Peyer's patch (tissue), 4 donors: ENCODE measurements at places on chromosomes 3 and 15. TPM values are rescaled to one million over a fixed set of nuclear protein-coding genes. Genes with fewer than 3 reads are reported as not detected.

GRCh38 chr15:59699810-59700431, 10.8 kb upstream of the BNIP2 start:
- no peaks in the 10 kb centered on the region for H3K4me1 ChIP-seq
- H3K27ac ChIP-seq, result no peak overlapping the region
- H3K4me3 ChIP-seq, result no peak overlapping the region
- H3K27me3 ChIP-seq, result no peaks in the 10 kb centered on the region
- H3K36me3 ChIP-seq, result no peaks in the 10 kb centered on the region
- DNase-seq, result no peak

Gene GPR27
- not detected for total RNA-seq

DNA sequence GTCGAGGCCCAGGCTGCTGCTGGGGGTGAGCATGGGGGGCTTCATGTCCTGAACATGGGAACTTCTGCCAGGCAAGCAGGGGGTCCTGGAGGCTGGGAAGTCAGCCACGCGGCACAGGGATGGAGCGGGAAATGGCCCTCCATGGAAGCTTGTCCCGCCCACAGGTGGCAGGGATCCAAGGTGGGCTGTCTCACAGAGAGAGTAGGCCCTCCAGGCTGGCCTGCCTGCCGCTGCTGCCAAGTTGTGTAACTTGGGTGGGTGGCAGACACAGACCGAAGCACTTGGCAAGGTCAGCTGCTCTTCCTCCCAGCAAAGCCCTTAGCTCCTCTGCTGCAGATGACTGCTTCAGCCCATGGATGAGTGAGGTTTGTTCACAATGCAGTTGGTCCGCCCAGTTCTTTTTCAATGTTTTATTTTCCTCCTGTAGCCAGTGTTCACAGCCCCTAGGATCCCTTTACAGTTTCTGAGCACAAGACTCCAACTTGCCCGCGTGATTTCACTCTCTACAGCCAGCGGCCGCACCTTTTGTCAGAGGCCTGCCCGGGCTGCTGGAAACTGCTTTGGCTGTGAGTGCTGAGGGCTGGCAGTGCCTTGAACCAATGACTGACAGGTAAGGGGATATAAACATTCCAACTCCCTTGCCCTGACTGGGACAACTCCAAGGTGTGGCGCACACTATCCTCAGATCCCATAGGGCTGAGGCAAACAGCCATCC, 26.7 kb downstream of the HCN4 start:
- no peaks in the 10 kb centered on the region for H3K4me1 ChIP-seq
- H3K36me3 ChIP-seq, result no peaks in the 10 kb centered on the region
- H3K4me3 ChIP-seq, result no peak overlapping the region
- DNase-seq, result no peak
- H3K27me3 ChIP-seq, result no peaks in the 10 kb centered on the region

DNA sequence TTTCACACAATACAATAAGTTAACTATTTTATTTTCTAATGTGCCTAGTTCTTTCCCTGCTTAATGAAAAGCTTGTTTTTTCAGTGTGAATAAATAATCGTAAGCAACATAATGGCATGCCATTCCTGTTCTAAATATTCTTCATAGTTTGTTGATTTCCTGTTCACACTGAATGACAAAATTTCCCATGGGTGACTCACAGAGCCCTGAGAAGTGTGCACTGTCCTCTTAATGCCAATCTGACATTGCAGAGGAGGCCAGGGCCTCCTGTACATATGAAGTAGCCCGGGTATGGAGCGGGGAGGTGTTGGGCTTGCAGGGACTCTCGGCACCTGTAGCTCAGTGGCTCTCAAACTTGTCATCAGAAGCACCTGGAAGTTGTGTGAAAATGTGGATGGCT, 24.3 kb downstream of the CCR3 start:
- no peaks in the 10 kb centered on the region for H3K36me3 ChIP-seq
- H3K4me1 ChIP-seq, result no peaks in the 10 kb centered on the region
- no peak for DNase-seq
- H3K27me3 ChIP-seq, result no peaks in the 10 kb centered on the region
- no peak overlapping the region for H3K27ac ChIP-seq

GRCh38 chr3:24401090-24401810, 93.4 kb downstream of the THRB start:
- no peaks in the 10 kb centered on the region for H3K36me3 ChIP-seq
- H3K27me3 ChIP-seq, result no peaks in the 10 kb centered on the region
- no peak overlapping the region for H3K27ac ChIP-seq
- no peaks in the 10 kb centered on the region for H3K4me1 ChIP-seq
- H3K4me3 ChIP-seq, result no peak overlapping the region

DNA sequence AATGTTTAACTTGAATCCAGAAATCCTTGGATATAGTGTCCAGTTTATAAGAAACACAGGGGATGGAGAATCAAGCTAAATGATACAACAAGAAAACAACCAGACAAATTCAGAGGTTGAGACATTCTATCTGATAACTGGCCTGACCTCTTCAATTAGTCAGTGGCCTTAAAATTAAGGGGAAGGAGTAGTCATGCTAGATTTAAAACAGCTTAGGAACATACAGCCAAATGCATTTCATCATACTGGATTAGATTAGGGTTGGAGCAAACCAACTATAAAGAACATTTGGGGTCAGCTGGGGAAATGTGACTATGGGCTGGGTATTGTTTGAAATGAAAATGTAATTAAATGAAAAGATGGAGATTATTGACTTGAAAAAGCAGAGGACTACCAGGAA, 53.3 kb downstream of the PPARG start:
- H3K27ac ChIP-seq, result no peak overlapping the region
- H3K36me3 ChIP-seq, result no peaks in the 10 kb centered on the region
- H3K4me3 ChIP-seq, result no peak overlapping the region

- no peaks in the 10 kb centered on the region for H3K36me3 ChIP-seq
- no peaks in the 10 kb centered on the region for H3K4me1 ChIP-seq
- DNase-seq, result no peak
Observed at GRCh38 chr15:41566121-41566885, 7.3 kb downstream of the TYRO3 start.

DNA sequence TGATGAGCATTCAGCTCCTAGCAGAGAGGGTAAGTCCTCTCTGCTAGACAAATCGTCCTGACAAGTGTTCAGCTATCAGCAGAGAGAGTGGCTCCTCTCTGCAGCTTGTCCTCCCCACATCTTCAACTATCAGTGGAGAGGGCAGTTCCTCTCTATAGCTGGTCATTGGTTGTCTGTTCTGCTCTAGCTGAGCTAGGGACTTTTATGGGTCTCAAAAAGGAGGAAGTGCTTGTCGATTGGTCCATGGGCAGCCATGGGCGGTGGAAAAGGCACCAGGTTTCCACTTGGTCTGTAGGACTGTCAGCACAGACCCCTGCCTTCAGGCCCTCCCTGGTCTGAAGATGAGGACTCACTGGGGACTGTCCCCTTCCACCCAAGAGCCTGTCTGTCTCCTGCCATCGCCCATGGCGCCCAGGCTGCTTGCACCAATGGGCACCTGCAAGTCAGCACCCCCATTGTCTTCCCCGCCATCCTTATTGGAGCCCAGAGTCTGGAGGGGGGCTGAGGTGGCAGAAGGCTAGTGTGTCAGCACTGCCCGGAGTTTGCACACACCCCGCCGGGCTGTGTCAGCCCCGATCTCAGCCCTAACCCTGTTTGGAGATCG, 264.7 kb downstream of the ZBBX start:
- no peak overlapping the region for H3K27ac ChIP-seq
- DNase-seq, result no peak
- H3K4me3 ChIP-seq, result no peak overlapping the region
- no peaks in the 10 kb centered on the region for H3K36me3 ChIP-seq

GRCh38 chr3:146503461-146504202, 34.3 kb upstream of the PLSCR2 start:
- H3K4me1 ChIP-seq, result no peaks in the 10 kb centered on the region
- H3K36me3 ChIP-seq, result no peaks in the 10 kb centered on the region
- H3K4me3 ChIP-seq, result no peak overlapping the region
- no peak overlapping the region for H3K27ac ChIP-seq
- no peak for DNase-seq
- no peaks in the 10 kb centered on the region for H3K27me3 ChIP-seq

Gene LCTL
- not detected for total RNA-seq

- no peaks in the 10 kb centered on the region for H3K27me3 ChIP-seq
- no peak for DNase-seq
- no peak overlapping the region for H3K4me3 ChIP-seq
- H3K36me3 ChIP-seq, result no peaks in the 10 kb centered on the region
Observed at GRCh38 chr3:108507902-108508301, 2.5 kb downstream of the MYH15 start.

Gene RHOV
- 0.88 TPM for total RNA-seq

- no peak overlapping the region for H3K27ac ChIP-seq
- H3K4me3 ChIP-seq, result no peak overlapping the region
- H3K36me3 ChIP-seq, result no peaks in the 10 kb centered on the region
Observed at GRCh38 chr3:27985369-27986035, 255.9 kb upstream of the CMC1 start.
